ENCODE measurements at places on chromosomes 3 and 15.

- DNase-seq: no peak
Observed at GRCh38 chr3:27573138-27573537, 89.0 kb upstream of the SLC4A7 start.

- DNase-seq: no peak
Observed at GRCh38 chr15:58957101-58957973, 23.9 kb upstream of the SLTM start.

- no peak for DNase-seq
Observed at GRCh38 chr15:94421706-94422105, 190.3 kb downstream of the MCTP2 start.

DNA sequence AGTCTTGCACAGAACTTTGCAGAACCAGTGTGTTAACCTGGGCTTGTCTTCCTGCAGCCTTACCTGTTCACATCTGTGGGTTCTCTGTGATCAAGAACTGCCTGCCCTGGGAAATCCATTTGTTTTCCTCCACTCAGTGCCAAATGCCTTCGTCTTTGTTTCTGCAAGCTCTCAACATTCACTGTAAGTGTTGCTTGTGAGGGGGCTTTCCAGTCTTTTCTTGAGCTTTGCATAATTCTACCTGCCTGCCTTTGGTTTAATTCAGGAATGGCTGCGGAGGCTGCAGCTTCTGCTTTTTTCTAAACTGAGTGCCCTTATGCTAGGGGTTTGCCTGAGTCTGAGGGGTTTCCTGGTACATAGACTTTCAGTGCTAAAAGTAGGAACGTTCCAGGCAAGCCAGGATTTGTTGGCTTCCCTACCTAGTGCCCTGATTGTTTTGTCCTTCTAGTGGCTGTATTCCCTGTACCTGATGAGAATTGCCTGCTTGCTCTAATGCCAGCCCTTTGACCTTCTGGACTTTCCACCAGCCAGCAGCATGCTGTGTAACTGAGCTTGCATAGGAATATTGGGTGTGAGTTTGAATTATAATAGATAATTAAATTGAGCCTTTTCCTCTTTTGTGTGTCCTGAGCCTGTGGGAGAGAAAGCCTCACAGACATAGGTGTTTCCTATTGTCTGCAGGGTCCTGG, 96.6 kb upstream of the CLSTN2 start:
- no peak for DNase-seq

DNA sequence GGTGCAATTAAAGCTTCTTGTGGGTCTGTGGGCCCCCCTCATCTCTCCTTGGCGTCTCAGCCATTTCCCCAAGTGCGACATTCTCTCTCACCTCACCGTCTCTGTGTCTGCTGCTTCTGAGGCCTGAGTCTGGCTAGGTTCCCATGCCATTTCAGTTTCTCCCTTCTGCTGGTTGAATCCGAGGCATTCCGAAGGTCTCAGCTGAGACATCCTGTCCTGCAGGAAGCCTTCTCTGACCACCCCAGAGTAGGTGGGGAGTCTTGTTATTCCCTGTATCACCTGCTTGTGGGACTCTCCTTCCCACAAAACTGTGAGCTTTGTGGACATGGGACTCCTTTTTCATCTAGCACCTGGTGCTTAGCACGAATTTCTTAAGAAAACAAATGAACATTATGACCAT, 78.3 kb downstream of the ASB7 start:
- DNase-seq: no peak

Data from fibroblast of skin of left biceps (primary cell).